ENCODE measurements at places on chromosomes 5 and 9.

GRCh38 chr5:61397238-61397637, 65.2 kb downstream of the ZSWIM6 start:
- DNase-seq = no peak

DNA sequence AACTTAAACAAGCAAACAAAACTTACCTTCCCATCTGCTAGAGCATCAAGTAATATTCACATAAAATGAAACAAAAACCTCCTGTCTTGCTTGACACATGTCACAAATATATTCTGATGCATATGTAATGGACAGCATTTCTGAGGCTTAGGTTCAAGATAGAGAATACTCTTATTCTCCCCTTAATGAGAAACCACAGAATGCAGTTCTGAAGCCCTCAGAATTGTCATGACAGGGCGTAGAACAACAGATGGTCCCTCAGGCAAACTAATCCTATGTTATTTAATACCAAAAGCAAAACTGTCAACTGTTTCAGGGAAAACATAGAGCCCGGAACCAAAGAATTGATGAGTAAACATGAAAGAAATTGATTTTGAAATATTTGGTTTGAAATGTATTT, 229.9 kb upstream of the RIOK2 start:
- no peak for DNase-seq

GRCh38 chr5:74200560-74200959, 440.0 kb downstream of the ENC1 start:
- DNase-seq = no peak

DNA sequence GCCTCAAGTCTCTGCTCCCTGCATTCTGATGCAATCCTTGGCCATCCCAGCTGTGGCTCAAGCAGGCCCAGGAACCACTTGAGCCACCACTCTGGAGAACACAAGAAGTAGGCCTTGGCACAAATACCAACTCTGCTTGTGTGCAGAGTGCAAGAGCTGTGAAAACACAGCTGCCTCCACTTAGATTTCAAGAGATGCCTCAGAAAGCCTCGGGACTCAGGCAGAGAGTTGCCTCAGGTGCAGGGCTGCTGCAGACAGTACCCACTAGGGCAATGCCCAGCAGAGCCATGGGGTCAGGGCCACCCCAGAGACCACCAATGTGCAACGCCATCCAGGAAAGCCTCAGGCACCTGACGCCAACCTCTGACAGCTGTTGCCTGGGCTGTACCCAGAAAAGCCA, 82.4 kb downstream of the FREM1 start:
- no peak for DNase-seq

GRCh38 chr9:107330420-107330819, 47.3 kb downstream of the RAD23B start:
- no peak for DNase-seq

- no peak for DNase-seq
These were observed 1032.7 kb downstream of the NR2F1-AS1 start for GRCh38 chr5:92548346-92548745.

DNA sequence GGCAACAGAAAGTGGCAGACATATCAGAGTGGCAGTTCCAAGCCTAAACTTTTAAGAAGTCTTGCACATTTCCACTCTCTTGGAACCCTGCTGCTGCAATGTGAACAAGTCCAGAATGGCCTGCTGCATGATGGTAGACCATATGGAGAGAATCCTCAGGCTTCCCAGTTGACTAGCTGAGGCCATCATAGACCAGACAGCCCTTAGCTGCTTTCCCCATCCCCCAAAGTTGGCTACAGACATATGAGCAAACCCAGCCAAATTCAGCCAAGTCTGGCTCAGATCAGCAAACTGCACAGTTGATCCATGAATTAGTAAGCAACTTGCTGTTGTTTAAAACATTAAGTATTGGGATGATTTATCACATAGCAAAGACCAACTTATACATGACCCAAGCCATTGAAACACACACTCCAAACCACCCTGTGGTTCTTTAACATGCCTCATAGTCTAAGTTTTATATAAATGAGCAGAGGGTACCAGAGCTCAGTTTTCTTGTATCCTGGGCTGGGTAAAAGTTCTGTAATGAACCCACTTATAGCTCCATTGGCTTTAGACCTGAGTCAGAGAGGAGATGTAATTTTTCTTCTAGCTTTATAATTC, 19.9 kb downstream of the PPP3R2 start:
- DNase-seq = no peak

DNA sequence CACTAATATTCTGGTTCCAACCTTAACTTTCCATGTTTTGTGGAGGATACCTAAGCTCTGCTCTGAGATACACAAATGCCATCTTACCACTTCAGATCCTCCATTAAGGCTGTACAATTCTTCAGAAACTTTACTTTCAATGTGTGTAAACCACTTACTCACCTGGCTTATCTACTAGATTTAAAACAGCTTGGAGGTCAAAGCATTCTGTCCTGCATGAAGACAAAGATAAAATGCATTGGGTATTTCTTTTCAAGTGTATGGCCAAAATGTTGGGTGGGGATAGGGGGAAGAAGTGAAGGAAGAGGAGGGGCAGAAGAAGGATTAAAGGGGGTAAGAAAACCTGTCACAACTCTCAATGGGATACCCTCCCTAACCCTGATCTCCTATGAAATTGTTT, 939 bp downstream of the GOLGA1 start:
- no peak for DNase-seq

DNA sequence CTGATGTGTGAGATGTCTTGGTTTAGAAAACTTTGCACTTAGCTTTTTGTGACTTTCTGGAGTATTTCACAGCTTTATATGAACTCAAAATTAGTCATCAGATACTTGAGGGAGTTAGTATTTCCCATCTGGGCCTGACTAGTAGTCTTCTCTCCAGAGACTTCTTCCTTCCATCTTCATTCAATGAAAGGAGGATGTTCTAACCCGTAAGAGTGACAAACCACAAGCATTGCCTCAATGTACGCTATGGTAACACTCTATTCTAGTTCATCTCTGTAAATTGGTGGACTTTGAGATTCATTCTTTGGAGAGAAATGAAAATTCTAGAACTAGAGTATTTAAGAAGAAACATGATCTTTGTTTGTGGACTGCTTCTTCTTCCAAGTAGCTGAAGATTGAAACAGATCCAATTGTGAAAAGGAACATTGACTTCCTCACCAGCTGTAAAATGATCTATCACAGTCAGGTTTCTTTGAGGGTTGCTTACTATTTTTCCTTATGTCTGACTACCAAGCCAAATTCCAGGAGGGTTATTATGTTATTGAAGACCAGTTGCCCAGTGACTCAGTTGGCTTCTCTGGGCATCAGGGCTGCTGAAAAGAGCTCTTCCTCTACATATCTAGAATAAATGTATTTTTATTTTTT, 157.6 kb downstream of the SLC12A2 start:
- peak; percentile 45 for DNase-seq

- DNase-seq = no peak
These were observed 46.0 kb downstream of the NEK6 start for GRCh38 chr9:124303762-124304161.

GRCh38 chr9:89530726-89531125, 32.8 kb upstream of the SEMA4D start:
- DNase-seq = no peak

DNA sequence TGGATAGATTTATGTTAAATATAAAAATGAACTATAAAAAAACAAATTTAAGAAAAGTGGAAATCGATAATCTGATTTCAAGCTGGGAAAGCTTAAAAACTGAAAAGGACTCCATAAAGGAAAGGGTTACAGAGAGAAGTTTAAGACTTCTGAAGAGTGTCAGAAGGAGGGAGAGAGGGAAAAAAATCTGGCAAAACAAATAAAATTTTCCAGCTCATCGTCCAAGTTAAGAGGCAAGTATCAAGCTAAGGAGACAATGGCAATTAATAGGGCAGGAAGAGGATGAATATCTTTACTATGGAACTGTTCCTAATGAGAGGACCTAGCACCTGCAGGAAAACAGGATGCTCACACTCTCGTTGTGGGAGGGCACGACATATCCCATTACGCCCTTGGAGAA, 20.5 kb upstream of the HEXB start:
- DNase-seq = no peak

- no peak for DNase-seq
These were observed 147.8 kb upstream of the SMIM23 start for GRCh38 chr5:171637811-171638210.

GRCh38 chr5:74951865-74952264, 85.7 kb upstream of the FAM169A start:
- DNase-seq = peak; percentile 7

DNA sequence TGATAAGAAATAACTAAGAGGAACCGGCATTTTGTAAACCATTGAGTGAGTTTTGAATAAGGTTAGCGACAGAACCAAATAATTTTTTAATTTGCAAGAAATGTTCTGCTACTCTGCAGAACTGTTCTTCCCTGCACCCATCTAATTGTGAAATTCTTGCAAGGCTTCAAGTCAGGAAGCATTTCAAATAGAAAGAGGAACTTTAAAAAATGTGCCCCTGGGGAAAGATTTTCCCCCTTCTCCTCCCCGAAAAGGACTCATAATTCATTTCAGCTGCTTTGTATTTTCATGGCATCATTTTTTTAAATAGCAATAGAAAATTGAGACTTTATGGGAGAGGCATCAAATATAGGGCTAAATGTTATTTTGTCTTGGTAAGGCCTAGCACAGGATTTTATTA, 180.9 kb upstream of the ANKRD55 start:
- DNase-seq = peak; percentile 92

GRCh38 chr9:4160249-4160648, 139.6 kb downstream of the GLIS3 start:
- DNase-seq = no peak

- no peak for DNase-seq
These were observed 296.2 kb downstream of the ARHGEF28 start for GRCh38 chr5:73922224-73922623.

- DNase-seq = no peak
These were observed 2.2 kb upstream of the CEL start for GRCh38 chr9:133059623-133060022.

DNA sequence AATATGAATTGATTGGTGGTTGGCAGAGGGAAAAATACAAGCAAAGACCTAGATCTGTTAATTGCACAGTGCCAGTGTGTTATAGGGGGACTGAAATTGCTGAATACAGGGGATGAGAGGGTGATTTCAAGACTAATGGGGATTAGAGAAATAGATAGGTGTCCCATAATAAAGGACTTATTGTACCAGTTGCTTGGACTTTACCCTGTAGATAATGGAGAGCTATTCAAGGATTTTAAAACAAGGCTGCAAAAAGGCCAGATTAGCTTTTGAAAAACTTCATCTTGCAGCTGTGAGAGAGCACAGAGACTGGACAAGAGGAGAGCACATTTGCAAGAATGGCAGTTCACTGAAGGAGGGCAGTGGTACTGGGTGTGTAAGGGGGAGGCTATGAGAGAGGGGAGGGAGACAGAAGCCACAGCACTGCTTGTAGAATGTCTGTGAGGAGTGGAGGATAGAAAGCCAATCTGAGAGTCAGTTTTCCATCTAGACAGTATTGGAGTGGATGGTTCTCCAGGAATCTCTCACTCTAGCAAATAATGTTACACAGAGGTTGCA, 28.8 kb upstream of the SCAMP1 start:
- no peak for DNase-seq

DNA sequence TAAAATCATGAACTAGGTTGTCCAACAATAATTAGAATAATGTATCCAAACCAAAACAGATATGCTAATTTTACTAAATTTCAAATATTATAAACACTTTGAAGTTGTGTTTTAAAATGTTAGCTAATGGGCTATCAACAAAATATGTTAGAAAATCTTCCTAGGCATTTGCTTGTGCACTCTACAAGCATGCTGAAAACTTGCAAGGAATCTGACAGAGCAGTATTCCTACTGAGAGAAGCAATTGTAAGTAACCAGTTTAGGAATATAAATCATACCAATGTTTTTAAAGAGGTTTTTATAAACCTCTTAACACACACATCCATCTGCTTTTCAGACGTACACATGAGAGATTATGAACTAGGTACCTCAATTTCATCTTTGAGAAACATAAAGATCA, 228.4 kb upstream of the TBCA start:
- peak; percentile 15 for DNase-seq

DNA sequence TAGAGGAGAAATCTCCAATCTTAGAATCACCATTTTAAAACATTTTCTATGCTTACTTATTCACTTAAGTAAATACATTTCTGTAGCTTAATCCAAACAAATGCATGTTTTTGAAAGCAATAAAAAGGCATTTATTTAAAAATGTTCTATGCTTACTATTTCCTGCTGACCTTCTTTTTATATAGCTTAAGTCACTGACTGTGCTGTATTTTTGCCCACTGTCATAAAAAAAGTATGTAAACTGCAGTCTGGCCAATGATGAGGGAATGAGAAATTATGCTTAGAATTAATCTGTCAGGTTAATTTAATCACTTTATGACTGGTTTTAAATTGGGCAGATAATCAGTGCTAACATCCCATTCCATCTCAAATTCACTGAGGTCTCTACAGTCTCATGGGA, 20.1 kb downstream of the NUDT12 start:
- DNase-seq = no peak

- DNase-seq = no peak
These were observed 135.6 kb downstream of the DAB2IP start for GRCh38 chr9:121786998-121787422.

GRCh38 chr9:19375538-19375937, 4.5 kb downstream of the RPS6 start:
- DNase-seq = peak; percentile 48

- no peak for DNase-seq
These were observed 4.7 kb downstream of the GLIS3 start for GRCh38 chr9:4295160-4295559.

- DNase-seq = no peak
These were observed 86.9 kb upstream of the C9orf72 start for GRCh38 chr9:27660148-27660547.

DNA sequence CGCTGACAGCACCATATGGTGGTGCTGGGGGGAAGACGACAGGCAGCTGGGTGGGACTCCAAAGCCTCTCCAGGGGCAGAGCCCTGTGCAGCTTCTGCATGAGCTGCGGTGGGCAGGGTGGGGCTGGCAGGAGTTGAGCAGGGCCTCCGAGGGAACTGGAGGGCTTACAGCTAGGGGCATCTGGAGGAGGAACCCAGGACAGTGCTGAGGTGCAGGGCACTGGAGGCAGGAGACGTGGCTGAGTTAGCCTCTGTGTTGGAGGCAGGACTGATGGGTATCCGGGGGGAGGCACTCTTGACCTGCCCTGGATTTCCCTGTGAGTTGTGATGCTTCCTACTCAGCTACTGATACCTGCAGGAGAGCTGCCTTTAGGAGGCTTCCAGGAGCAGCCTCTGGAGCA, 45.0 kb downstream of the TENT4A start:
- DNase-seq = no peak

GRCh38 chr9:137723783-137724445, 105.1 kb downstream of the EHMT1 start:
- peak; percentile 23 for DNase-seq

DNA sequence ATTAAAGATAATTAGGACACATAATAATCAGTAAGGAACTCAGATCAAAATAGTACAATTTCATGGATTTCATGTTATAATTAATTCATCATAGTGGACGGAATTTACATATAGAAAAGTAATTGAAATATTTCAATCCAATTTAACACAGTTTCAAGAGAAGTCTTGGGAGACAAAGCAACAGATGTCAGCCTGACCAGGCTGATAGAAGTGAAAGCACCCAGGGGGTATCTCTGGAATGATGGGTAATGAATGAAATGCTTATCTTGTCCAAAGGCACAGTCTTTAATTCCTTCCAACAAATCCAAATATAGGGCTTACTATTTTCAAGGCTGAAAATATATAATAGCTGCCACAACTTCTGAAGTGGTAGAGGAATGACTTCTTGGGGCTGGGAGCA, 629.3 kb upstream of the RGMB start:
- DNase-seq = no peak

- no peak for DNase-seq
These were observed 150.0 kb upstream of the PTCH1 start for GRCh38 chr9:95666785-95667155.

GRCh38 chr9:93678199-93679019, 102.0 kb downstream of the PHF2 start:
- DNase-seq = no peak
